Pulmonary artery endothelial cell (primary cell): ENCODE measurements at places on chromosomes 7 and 10. TPM values are rescaled to one million over a fixed set of nuclear protein-coding genes. Genes with fewer than 3 reads are reported as not detected.

Gene HKDC1
- total RNA-seq: 0.07 TPM in 1 of 2 replicates, not detected in the other

Gene NUDT13
- 1.2 and 1.3 TPM in 2 replicates for total RNA-seq

Gene PALD1
- total RNA-seq: 53.7 and 90.4 TPM in 2 replicates

Gene AGR3
- not detected in 2 replicates for total RNA-seq

Gene DKK1
- total RNA-seq: 111 and 122 TPM in 2 replicates

Gene NPC1L1
- not detected in 2 replicates for total RNA-seq

Gene EMX2
- total RNA-seq: not detected in 2 replicates

Gene TIMM23
- total RNA-seq: 99.5 and 103 TPM in 2 replicates

Gene TWIST1
- total RNA-seq: 3.4 and 9.2 TPM in 2 replicates

Gene MYOZ1
- not detected in 2 replicates for total RNA-seq

Gene DOCK4
- 178 and 198 TPM in 2 replicates for total RNA-seq

Gene MYPN
- total RNA-seq: under 0.01 and 0.14 TPM in 2 replicates

Gene SLC16A12
- total RNA-seq: 0.66 and 1.3 TPM in 2 replicates

Gene VAX1
- total RNA-seq: not detected in 2 replicates

Gene LIPJ
- total RNA-seq: 0.21 TPM in 1 of 2 replicates, not detected in the other

Gene CRYGN
- total RNA-seq: not detected in 2 replicates

Gene OPALIN
- total RNA-seq: not detected in 2 replicates

Gene SCART1
- 0.25 and 0.73 TPM in 2 replicates for total RNA-seq
